ENCODE measurements at places on chromosomes 1 and 21.

DNA sequence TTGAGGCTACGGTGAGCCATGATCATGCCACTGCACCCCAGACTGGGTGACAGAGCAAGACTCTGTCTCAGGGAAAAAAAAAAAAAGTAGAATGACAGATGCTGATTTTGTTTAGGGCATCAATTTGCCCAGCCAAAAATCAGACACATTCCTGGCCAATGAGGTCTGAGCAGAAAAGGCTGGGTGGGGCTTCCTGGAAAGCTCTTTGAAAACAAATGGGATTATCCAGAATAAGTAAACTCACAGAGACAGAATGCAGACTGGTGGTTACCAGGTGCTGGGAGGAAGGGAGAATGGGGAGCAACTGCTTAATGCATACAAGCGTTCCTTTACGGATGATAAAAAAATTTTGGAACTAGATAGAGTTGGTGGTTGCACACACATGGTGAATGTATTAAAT is 10.1 kb upstream of the CITED4 start:
- no peak for ATAC-seq

DNA sequence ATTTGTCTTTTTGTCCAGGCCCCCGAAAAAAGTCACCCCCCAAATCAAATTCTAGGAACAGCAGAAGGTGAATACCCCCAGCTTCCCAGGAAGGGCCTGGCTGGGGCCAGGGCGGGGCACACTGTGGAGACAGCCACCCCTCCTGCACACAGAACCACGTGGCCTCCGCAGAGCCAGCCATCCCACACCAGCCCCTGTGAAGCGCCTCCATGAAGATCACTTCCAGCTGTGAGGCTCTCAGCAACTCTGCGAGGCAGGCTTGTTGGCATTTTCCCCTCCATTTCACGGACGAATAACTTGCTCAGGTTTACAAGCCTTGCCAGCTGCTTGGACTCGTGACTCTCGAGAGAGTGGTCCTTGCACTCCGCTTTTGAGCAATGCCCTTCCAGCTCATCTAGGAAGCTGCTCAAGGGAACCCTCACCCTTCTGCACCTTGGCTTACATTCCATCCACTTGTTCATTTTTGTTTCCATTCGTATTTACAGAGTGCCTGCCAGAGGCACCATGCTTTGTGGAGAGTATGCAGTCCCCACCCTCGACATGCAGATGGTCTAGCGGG is 48.2 kb downstream of the SYT6 start:
- ATAC-seq = no peak

DNA sequence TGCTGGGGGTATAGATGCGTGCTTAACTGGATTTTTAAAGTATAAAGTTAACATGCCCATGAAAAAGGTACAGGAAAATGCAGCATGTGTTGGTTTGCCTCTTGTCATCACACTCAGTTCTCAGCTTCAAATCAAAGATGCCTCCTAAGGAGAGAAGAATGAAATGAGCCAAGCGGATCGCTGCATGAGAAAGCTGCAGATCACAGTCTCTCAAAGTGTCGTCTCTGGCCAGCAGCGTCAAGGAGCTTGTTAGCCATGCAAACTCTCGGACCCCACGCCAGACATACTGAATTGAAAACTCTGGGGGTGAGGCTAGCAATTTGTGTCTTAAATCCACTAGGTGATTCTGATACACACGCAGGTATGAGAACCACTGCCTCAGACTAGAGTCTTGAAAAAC is 297.2 kb downstream of the AJAP1 start:
- ATAC-seq = no peak

GRCh38 chr21:34897828-34898227 is 151.3 kb downstream of the RUNX1 start:
- no peak for ATAC-seq

- no peak for ATAC-seq
Measured at GRCh38 chr1:20928146-20928545, 141.0 kb upstream of the HP1BP3 start.

Data from stimulated activated memory B cell treated with anti-CD40 and anti-IgM and Interleukin-4, amounts not matched to agents 10 μg/mL and 1 μg/mL and 100 μg/mL, for 72 hours (primary cell).